ENCODE measurements at places on chromosomes 7 and 10. TPM values are rescaled to one million over a fixed set of nuclear protein-coding genes. Genes with fewer than 3 reads are reported as not detected.

DNA sequence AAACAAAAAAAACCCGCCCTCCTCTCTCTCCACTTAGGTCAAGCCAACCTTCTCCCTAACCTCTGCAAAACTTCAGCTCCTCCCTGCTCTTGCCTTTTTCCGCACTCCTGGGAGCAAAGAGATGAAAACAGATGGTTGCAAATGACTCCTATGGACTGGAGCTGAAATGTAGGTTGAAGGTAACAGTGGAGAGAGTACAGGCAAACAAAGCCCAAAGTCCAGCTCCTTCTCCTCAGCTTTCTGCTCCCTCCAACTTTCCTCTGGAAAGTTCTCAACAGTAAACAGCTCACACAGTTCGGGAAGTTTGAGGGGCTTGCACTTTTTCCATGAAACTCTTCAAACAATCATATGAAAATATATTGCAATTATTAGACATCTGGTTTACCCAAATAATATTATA is 90.3 kb downstream of the SLC37A3 start:
- no peak for DNase-seq

GRCh38 chr10:98555021-98555619 is 108.4 kb upstream of the HPS1 start:
- no peak for DNase-seq

DNA sequence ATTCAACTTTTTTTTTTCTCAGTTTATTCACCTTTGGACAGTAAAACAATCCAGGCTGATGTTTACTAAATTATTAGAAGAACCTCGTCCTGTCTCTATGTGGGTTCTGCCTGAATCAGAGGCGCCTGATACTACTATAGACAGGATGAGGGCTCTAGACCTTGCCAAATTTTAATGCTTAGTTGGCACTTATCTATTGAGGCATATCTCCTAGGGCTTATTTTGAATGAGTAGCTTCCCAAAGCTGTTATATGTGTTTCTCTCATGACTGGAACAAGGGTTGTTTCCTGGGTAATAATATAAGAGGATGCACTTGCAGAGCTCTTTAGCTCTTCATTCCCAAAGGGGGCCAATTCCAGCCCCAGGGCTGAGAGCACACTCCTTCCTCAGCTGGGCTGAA is 23.6 kb downstream of the HECW1 start:
- no peak for DNase-seq

DNA sequence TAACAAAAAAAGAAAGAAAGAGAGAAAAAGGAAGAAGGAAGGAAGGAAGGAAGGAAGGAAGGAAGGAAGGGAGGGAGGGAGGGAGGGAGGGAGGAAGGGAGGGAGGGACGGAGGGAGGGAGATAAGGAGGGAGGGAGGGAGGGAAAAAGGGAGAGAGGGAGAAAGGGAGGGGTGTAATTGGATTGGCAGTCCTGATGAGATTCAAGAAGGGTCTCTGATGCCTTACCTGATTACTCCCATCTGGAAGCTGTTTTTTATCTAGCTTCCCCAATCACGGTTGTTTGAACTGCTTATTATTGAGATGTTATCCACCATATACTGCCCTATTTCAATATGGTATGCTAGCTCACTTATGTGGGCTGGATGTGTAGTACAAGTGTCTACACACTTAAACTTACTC is 27.3 kb downstream of the GNG11 start:
- no peak for DNase-seq

- DNase-seq, result peak; percentile 17
Observed at GRCh38 chr10:114716811-114717404, 58.8 kb upstream of the ABLIM1 start.

Gene PEX1
- 22.3 TPM for total RNA-seq

Gene CD36
- total RNA-seq, result 561 TPM

Gene VIPR2
- total RNA-seq, result not detected

Gene TPK1
- 7.6 TPM for total RNA-seq

- DNase-seq, result no peak
Observed at GRCh38 chr7:14125998-14126397, 136.5 kb upstream of the ETV1 start.

- DNase-seq, result peak; percentile 52
Observed at GRCh38 chr7:6256677-6257535, 15.5 kb downstream of the CYTH3 start.

Gene ALOX5
- not detected for total RNA-seq

- no peak for DNase-seq
Observed at GRCh38 chr7:1461646-1462375, 2.5 kb upstream of the MICALL2 start.

Gene MYH16
- total RNA-seq, result not detected

DNA sequence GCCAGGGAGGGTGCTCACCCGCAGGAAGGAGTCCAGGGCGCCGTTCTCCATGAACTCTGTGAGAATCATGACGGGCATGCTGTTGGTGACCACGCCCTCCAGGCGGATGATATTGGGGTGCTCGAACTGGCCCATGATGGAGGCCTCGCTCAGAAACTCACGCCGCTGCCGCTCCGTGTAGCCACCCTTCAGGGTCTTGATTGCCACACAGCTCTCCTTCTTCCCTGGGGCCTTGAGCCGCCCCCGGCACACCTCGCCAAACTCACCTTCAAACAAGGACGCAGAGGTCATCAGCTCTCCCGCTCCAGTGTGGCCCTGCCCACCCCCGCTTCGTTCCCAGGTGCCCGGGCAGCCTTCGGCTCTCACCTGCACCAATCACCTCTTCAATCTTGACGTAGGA is 14.6 kb downstream of the EPHB4 start:
- DNase-seq, result no peak

GRCh38 chr7:137989094-137989493 is 12.8 kb downstream of the CREB3L2 start:
- DNase-seq, result no peak

GRCh38 chr7:51069411-51070083 is 247.1 kb downstream of the COBL start:
- peak; percentile 70 for DNase-seq

- DNase-seq, result no peak
Observed at GRCh38 chr7:154919344-154920225, 83.3 kb downstream of the PAXIP1 start.

DNA sequence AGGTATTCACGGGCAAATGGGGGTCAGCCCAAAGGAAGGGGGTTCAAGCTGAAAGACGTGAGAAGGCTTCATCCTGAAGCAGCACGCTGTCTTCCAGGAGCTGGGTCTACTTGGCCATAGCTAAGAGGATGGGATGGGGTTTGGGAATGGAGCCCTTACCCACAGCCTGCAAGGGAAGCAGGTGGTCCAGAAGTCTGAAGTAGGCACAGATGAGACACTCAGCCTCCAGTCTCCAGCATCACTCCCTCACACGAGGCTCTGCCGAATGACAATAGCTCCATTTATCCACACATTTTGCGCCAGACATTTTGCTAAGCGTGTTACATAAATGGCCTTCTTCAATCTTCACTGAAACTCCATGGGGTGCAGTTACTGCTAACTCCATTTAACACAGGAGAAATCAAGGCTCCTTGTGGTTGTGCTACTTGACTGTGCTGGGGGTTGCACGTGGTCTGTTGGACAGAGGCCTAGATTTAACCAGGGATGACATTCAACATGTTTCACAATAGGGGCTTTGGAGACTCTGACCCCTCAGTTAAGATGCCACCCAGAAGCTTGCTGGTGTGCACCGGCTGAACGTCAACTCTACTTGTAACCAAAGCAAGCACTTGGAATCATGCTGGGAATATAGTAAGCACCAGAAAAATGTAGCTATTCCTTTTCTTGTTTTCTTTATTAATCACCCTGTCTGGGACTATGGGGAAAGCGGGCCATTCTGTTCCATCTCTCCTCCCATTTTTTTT is 85.3 kb downstream of the FAM241B start:
- DNase-seq, result peak; percentile 56

DNA sequence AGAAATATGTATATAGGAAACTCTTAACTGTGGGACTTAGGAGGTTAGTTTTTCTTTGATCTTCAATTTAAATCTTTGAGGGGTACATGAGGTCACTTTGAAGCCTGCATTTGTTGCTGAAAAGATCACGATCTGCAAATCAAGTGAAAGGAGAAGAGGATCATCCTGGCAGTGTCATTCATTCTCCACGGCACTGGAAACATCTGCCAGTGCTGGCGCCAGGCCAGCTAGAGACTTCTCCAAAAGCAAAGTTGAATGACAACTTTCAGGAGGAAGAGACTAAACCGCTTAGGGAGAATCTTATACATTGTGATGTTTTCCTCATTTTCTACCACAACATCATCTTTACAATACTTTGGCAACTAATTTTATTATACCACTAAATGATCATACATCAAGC is 42.5 kb downstream of the MRC1 start:
- DNase-seq, result no peak

- no peak for DNase-seq
Observed at GRCh38 chr10:23478570-23478969, 39.7 kb downstream of the OTUD1 start.

DNA sequence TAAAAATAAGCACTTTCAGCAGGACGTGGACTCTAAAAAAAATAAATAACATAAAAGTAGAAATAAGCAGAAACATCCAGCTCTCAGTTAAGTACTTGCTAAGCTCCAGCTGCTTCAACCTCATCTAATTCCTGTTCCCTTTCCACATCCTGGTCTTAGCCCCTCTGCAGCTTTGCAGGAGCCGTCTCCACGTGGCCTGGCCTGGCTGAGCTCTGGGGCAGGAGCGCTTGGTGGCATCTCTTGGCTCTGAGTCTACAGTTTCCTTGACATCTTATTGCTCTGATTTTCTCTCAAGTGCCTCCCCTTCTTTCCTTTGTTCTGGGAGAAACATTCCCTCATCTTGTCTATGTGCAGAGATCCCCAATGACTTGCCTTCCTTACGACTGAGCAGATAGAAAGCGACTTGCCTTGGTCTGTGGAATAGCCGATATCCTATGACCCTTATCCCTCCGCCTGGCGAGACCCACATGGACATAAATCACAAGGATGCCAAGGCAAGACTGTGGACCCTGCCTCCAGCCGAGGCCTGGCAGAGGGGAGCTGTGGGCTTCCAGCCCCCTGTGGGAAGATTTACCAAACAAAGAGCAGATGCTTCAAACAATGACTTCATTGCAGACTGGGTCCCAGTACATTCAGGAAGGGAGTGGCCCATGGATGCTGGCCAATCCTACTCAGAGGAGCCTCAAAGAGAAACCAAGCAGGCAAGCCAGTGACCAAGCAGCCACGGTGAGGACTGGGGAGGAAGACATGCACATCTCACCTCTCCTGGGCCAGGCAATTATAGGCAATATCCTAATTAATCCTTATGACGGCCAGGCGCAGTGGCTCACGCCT is 61.9 kb downstream of the SPOCK2 start:
- peak; percentile 76 for DNase-seq

Gene DTX2
- total RNA-seq, result 6.6 TPM

Gene MICALL2
- 28.9 TPM for total RNA-seq

- DNase-seq, result no peak
Observed at GRCh38 chr10:73865459-73866442, 8.6 kb downstream of the CAMK2G start.

Gene AZGP1
- total RNA-seq, result not detected

DNA sequence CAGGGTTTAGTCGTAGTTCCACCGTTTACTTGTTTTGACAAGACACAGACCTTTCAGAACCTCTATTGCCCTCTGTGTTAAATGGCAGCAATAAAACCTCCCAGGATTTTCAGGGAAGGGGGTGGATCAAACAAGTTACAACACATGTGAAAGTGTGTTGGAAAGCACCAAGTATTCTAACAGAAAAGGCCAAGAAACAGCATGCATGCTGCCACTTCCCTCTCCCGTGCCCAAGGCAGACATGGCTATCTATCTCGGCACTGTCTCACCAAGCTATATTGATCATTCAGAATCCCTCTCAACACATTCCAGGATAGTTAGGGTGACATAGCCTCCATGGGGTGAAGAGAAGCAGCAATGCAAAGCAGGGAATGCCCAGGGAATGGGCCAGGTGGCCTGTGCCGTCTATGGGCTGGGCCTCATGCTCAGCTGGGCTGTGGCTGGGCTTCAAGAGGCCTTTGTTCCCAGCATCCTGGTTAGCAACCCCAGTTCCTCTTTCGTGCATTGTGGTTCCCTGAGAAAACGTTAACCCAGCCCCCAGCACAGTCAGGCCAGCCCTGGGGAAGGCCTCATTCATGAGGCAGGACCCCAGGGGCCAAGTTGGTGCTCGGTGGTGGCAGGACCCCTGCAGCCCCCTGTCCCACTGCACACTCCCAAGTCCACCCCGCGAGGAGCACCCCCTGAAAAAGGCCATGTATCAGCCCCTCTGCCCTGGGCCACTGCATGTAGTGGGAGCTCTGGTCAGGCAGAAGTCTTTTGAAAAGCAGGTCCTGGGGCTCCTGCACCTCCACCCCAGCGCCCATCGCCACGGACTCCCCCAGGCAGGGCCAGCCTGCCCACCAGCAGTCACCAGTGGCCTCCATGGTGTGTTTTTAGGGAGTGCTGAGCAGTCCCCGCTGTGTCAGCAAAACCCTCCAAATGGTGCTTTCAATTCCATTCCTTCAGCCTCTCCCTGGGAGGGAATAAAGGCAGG is 25.5 kb downstream of the VSIR start:
- DNase-seq, result no peak

DNA sequence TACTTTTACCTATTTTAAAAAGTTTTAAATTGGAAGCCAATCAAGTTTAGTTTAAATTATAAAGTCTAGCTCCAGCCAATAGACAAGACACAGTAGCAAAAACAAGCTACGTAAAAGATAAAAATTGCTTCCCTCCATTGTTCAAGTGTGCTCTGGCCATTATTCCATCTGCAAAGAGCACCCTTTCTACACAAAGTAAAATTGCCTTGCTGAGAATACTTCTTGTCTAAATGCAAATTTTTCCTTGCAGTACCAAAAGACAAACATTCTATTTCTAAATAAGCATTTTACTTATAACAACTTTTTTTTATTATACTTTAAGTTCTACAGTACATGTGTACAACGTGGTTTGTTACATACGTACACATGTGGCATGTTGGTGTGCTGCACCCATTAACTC is 75.9 kb upstream of the ZNF746 start:
- no peak for DNase-seq

DNA sequence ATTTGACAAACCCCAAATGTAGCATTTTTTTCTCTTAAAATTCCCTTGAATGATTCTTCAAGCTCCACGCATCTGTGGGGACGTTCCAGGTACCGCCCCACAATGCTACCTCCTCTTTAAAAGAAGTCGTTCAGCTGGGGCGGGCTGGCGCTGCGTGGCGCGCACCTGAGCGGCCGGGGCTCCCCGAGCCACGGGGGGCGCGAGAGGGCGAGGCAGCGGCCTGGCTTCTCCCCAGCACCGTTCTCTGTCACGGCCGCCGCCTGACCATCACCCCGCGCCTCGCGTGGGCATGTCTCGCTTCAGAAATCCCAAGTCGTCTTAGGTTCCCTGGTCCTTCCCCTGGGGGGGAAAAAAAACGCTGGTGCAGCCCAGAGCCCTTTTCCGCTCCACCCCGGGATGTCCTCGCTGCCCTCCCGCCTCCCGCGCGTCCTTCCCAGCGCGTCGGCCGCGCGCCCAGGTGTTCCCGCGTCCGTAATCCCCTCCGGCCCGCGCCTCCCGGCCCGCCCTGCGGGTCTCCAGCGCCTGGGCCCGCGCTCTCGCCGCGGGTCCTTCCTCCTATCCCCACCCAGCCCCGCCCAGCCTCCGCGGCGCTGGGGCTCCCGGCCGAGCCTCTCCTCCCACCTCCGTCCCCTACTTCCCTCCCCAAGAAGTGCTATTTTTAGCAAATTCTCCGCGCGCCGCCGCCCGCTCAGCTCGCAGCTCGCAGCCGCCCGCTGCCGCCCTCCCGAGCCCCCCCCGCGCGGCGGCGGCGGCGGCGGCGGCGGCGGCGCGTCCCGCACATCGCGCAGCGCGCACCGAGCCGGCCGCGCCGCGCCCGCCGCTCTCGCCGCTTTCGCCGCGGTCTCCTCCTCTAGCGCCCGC is 58.7 kb upstream of the PRPS1L1 start:
- peak; percentile 14 for DNase-seq
